ENCODE measurements at places on chromosomes 1 and 21. TPM values are rescaled to one million over a fixed set of nuclear protein-coding genes. Genes with fewer than 3 reads are reported as not detected.
A peak's percentile ranks its signal among the peaks of the same experiment; 100 is the strongest.

- peaks cover 4% of the 10 kb centered on the region for H3K4me1 ChIP-seq
- H3K27ac ChIP-seq = no peak overlapping the region
- H3K4me3 ChIP-seq = no peak overlapping the region
- H3K27me3 ChIP-seq = peaks cover 25% of the 10 kb centered on the region
- H3K36me3 ChIP-seq = no peaks in the 10 kb centered on the region
Observed at GRCh38 chr1:37477198-37477931, 3.0 kb downstream of the ZC3H12A start.

DNA sequence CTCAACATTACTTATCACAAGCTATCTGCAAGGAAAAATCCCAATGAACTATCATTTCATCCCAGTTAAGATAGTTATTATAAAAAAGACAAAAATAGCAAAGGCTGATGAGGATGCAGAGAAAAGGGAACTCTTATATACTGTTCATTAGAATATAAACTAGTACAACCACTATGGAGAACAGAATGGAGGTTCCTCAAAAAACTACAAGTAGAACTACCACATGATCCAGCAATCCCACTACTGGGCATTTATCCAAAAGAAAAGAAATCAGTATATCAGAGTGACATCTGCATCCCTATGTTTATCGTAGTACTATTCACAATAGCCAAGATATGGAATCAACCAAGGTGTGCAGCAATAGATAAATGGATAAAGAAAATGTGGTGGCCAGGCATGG lies 4.9 kb upstream of the C1orf185 start:
- no peak overlapping the region for H3K4me3 ChIP-seq
- no peak for DNase-seq
- H3K4me1 ChIP-seq = no peaks in the 10 kb centered on the region
- H3K27ac ChIP-seq = no peak overlapping the region
- H3K27me3 ChIP-seq = no peaks in the 10 kb centered on the region

GRCh38 chr1:45009956-45010854 lies 919 bp downstream of the HECTD3 start:
- no peak for DNase-seq
- H3K4me3 ChIP-seq = peak overlapping the region; percentile 90
- no peak overlapping the region for H3K27ac ChIP-seq
- no peaks in the 10 kb centered on the region for H3K36me3 ChIP-seq
- H3K4me1 ChIP-seq = peaks cover 5% of the 10 kb centered on the region
- peaks cover 3% of the 10 kb centered on the region for H3K27me3 ChIP-seq

DNA sequence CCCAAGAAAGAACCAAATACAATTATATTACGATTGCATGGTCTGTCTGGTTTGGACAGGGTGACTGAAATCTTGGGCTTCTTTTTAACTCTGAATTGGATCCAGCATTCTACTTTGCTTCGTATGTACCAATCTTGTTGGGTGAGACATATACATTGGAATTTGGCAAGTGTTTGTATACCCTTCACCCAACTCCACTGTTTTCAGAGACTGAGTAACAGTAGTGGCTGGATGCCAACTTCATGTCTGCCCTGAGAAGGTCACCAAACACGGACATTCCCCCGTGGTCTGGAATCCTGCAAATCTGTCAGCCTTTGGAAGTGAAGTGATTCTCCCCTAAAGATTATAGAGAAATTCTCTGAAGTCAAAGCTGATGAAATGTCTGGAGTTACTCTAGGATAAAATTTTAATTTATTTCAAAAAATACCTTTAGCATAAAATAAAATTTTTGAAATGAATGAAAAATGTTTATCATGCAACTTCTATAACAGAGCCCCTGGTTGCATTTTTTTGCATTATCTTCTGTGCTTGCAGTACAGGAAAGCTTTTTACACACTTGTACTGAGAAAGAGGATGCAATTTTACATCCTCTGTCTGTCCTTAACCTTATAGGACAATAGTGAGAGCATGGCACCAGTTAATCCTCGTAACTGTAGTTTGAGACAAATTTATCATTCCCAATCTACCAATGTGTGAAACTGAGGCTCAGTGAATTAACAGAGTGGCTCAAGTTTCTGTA lies 201.8 kb downstream of the DISC1 start:
- no peaks in the 10 kb centered on the region for H3K36me3 ChIP-seq
- H3K27ac ChIP-seq = no peak overlapping the region
- no peaks in the 10 kb centered on the region for H3K4me1 ChIP-seq
- no peak for DNase-seq

GRCh38 chr1:31532173-31532572 lies 44.1 kb upstream of the TINAGL1 start:
- H3K36me3 ChIP-seq = no peaks in the 10 kb centered on the region
- no peak overlapping the region for H3K4me3 ChIP-seq
- no peaks in the 10 kb centered on the region for H3K4me1 ChIP-seq
- H3K27ac ChIP-seq = no peak overlapping the region
- DNase-seq = no peak

GRCh38 chr1:106173101-106173500 lies 883.4 kb upstream of the PRMT6 start:
- H3K27ac ChIP-seq = no peak overlapping the region
- H3K27me3 ChIP-seq = no peaks in the 10 kb centered on the region
- H3K4me1 ChIP-seq = no peaks in the 10 kb centered on the region
- DNase-seq = no peak

DNA sequence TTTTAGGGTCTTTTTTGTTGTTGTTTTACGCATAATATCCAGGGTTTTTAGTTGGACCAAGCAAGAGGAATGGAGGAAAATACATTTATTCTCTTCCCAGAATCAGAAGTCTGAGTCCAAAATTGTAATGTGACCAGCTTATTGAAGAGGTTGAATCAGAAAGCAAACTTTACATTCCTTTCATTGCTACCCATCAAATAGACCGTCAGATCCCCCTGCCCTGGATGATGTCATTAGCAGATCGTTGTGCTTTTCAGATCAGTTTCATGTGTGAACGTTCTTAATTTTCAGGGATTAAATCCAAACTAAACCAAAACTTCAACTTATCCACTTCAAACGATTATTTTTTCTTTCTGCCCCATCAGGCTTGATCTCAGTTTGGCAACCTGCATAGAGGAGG lies 85.7 kb upstream of the NGF start:
- H3K36me3 ChIP-seq = no peaks in the 10 kb centered on the region
- H3K27ac ChIP-seq = no peak overlapping the region
- no peak for DNase-seq
- no peaks in the 10 kb centered on the region for H3K27me3 ChIP-seq
- H3K4me3 ChIP-seq = no peak overlapping the region

DNA sequence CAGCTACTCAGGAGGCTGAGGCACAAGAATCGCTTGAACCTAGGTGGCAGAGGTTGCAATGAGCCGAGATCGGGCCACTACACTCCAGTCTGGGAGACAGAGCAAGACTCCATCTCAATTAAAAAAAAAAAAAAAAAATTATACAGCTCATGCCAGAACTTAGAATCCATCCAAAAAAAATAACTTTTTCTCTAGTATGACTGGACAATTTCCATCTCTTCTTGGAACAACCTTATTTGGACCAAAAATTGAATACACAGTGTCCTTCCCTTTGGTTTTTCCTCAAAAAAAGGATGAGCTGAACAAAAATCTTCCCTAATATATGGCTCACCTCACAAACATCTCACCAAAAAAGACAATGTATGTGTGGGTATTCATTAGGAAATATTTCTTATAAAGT lies 73.7 kb downstream of the TOR3A start:
- no peak overlapping the region for H3K4me3 ChIP-seq
- H3K36me3 ChIP-seq = no peaks in the 10 kb centered on the region
- no peaks in the 10 kb centered on the region for H3K4me1 ChIP-seq
- H3K27ac ChIP-seq = no peak overlapping the region
- no peak for DNase-seq

DNA sequence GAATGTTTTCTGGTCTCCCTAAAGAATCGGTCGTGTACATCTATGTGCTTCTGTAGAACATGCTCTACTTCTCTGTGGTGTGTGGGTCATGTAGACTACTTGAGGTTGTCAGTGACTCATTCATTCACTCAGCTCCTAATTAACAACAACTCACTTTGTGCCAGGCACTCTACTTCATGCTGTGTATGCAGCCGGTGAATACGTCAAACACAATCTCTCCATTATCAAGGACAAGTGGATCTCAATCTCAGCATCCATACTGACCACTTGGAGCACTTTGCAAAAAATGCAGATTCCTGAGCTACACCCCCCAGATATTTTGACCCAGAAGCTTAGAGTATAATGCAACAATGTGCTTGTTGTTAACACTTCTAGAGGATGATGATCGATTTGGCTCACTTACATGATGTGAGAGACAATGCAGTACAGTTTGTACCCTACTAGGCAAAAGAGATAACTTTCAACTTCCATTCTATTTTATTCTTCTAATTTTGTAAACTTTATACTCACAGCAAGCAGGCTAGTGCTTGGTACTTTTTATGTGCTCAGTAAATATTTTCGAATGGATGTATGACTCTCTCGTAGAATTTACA lies 508.6 kb upstream of the ADAMTS5 start:
- H3K4me3 ChIP-seq = no peak overlapping the region
- no peaks in the 10 kb centered on the region for H3K27me3 ChIP-seq
- no peak overlapping the region for H3K27ac ChIP-seq
- no peaks in the 10 kb centered on the region for H3K36me3 ChIP-seq
- no peak for DNase-seq
- H3K4me1 ChIP-seq = no peaks in the 10 kb centered on the region

- no peak overlapping the region for H3K4me3 ChIP-seq
- DNase-seq = no peak
- H3K4me1 ChIP-seq = peaks cover 34% of the 10 kb centered on the region
- H3K27ac ChIP-seq = no peak overlapping the region
- no peaks in the 10 kb centered on the region for H3K36me3 ChIP-seq
Observed at GRCh38 chr1:154870734-154871133, 653 bp upstream of the KCNN3 start.

- DNase-seq = peak; percentile 76
- H3K27me3 ChIP-seq = no peaks in the 10 kb centered on the region
- H3K4me1 ChIP-seq = no peaks in the 10 kb centered on the region
- no peak overlapping the region for H3K4me3 ChIP-seq
Observed at GRCh38 chr1:5620997-5621396, 371.2 kb downstream of the NPHP4 start.

GRCh38 chr1:70674941-70675685 lies 264.0 kb downstream of the CTH start:
- no peaks in the 10 kb centered on the region for H3K27me3 ChIP-seq
- H3K4me1 ChIP-seq = peaks cover 6% of the 10 kb centered on the region
- no peak overlapping the region for H3K4me3 ChIP-seq
- no peaks in the 10 kb centered on the region for H3K36me3 ChIP-seq
- no peak overlapping the region for H3K27ac ChIP-seq
- no peak for DNase-seq

GRCh38 chr21:34886240-34887104 lies 162.6 kb downstream of the RUNX1 start:
- H3K36me3 ChIP-seq = no peaks in the 10 kb centered on the region
- DNase-seq = peak; percentile 76
- H3K27ac ChIP-seq = no peak overlapping the region
- H3K4me3 ChIP-seq = peak overlapping the region; percentile 50
- peaks cover 26% of the 10 kb centered on the region for H3K4me1 ChIP-seq

- H3K27me3 ChIP-seq = no peaks in the 10 kb centered on the region
- H3K4me1 ChIP-seq = peaks cover under 1% of the 10 kb centered on the region
- no peak overlapping the region for H3K27ac ChIP-seq
- no peak overlapping the region for H3K4me3 ChIP-seq
Observed at GRCh38 chr1:29670752-29671151, 434.4 kb downstream of the PTPRU start.

- H3K27ac ChIP-seq = no peak overlapping the region
- no peak overlapping the region for H3K4me3 ChIP-seq
- no peaks in the 10 kb centered on the region for H3K36me3 ChIP-seq
- no peaks in the 10 kb centered on the region for H3K27me3 ChIP-seq
- no peaks in the 10 kb centered on the region for H3K4me1 ChIP-seq
- no peak for DNase-seq
Observed at GRCh38 chr1:180287988-180288705, 58.1 kb downstream of the LHX4 start.

Gene CFHR1
- total RNA-seq = not detected

Gene ADGRB2
- 7.1 TPM for total RNA-seq

Gene TRIM45
- 19.0 TPM for total RNA-seq

Gene SELENBP1
- 63.2 TPM for total RNA-seq

Gene ELAPOR1
- 2.0 TPM for total RNA-seq

Measured in neural progenitor cell (in vitro differentiated cells).